ENCODE measurements at places on chromosomes 13 and 19. TPM values are rescaled to one million over a fixed set of nuclear protein-coding genes. Genes with fewer than 3 reads are reported as not detected.

ZNF534 gene
- total RNA-seq = 0.17 TPM

C19orf33 gene
- not detected for total RNA-seq

ZNF729 gene
- total RNA-seq = not detected

ZNF350 gene
- 11.3 TPM for total RNA-seq

REEP6 gene
- 1.3 TPM for total RNA-seq

ZNF154 gene
- 3.3 TPM for total RNA-seq

NLRP4 gene
- not detected for total RNA-seq

SLITRK1 gene
- total RNA-seq = not detected

TMEM255B gene
- total RNA-seq = 10.4 TPM

CD79A gene
- under 0.01 TPM for total RNA-seq

SYDE1 gene
- 17.5 TPM for total RNA-seq

NFIX gene
- 74.8 TPM for total RNA-seq

RUBCNL gene
- total RNA-seq = 4.1 TPM

OR4F17 gene
- not detected for total RNA-seq

SULT2A1 gene
- not detected for total RNA-seq

SOX1 gene
- not detected for total RNA-seq

CRYL1 gene
- total RNA-seq = 16.9 TPM

BLOC1S3 gene
- total RNA-seq = 3.8 TPM

ATP1A3 gene
- under 0.01 TPM for total RNA-seq

CERS1 gene
- total RNA-seq = 1.5 TPM

CIC gene
- total RNA-seq = 16.7 TPM

KASH5 gene
- not detected for total RNA-seq

URAD gene
- total RNA-seq = not detected

ANGPTL8 gene
- not detected for total RNA-seq

IFNL1 gene
- not detected for total RNA-seq

LRRC25 gene
- total RNA-seq = 4.6 TPM

CGB2 gene
- not detected for total RNA-seq

IGSF23 gene
- total RNA-seq = 0.33 TPM

FCER2 gene
- total RNA-seq = not detected

TLE6 gene
- 0.51 TPM for total RNA-seq

USP12 gene
- total RNA-seq = 23.6 TPM

ZNF439 gene
- 9.4 TPM for total RNA-seq

SPACA4 gene
- not detected for total RNA-seq

KIRREL2 gene
- under 0.01 TPM for total RNA-seq

CACNG6 gene
- not detected for total RNA-seq

Data from fibroblast of lung (primary cell).